ENCODE measurements at places on chromosomes 13 and 19. TPM values are rescaled to one million over a fixed set of nuclear protein-coding genes. Genes with fewer than 3 reads are reported as not detected.

- no peak overlapping the region for H3K4me3 ChIP-seq
- peak; percentile 65 for DNase-seq
- no peaks in the 10 kb centered on the region for H3K27me3 ChIP-seq
Observed at GRCh38 chr19:15180451-15181390, 20.1 kb downstream of the NOTCH3 start.

DNA sequence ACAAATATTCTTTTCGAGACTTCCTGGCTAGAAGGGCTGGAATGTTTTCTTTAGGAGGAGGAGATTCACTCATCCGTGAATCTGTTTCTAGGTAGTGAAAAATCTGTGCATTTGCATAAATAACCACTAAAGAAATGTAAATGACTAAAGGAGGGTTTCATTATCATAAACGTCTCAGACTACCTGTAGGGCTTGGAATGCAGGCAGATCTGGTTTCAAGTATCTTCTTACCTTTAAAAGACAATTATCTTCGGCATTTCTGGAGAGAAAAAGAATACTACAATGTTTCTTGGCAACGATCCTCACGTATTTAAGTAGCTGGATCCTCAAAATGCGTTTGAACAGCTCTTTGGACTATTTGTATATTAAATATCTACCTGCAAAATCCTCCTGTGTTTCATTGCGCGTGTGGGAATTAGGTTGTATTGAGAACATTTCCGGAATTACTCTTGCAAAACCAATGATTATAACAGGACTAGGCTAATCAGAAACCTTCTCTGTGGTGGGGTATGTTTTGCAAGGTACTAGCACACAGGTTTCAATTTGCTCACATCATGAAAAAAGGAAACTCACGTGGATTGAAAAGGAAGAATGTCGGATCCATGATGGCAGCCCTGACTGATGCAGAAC is 291.1 kb upstream of the ARGLU1 start:
- no peak overlapping the region for H3K27ac ChIP-seq
- no peak for DNase-seq
- no peaks in the 10 kb centered on the region for H3K27me3 ChIP-seq
- H3K4me1 ChIP-seq: no peaks in the 10 kb centered on the region
- no peak overlapping the region for H3K4me3 ChIP-seq

DNA sequence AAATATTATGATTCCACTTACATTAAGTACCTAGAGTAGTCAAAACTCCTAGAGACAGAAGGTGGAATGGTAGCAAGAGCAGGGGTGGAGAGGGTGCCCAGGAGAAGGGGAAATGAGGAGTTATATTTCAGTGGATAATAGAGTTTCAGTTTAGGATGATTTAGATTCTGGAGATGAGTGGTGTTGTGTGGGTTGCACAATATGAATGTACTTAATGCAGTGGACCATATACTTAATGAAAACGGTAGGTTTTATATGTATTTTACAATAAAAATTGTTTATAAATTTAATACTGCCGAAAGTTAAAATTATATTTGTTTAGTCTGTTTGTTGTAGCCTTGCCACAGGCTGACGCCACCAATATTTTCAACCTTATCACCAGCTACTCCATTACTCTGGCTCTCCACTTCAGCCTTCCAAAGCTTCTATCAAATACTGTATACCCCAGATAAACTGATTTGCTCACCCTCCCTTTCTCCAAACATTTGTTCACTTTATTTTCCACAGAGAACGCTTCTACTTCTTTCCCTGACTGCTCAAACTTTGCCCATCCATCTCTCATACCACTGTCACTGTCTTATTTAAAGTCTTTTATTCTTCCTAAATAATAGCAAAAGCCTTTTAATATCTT is 1.4 kb upstream of the RBM26 start:
- no peaks in the 10 kb centered on the region for H3K27me3 ChIP-seq
- H3K4me3 ChIP-seq: no peak overlapping the region
- peak overlapping the region; percentile 98 for H3K27ac ChIP-seq
- no peaks in the 10 kb centered on the region for H3K36me3 ChIP-seq
- DNase-seq: no peak
- peaks cover 23% of the 10 kb centered on the region for H3K4me1 ChIP-seq

GRCh38 chr13:46297361-46297811 is 85.7 kb downstream of the LRRC63 start:
- no peak overlapping the region for H3K4me3 ChIP-seq
- DNase-seq: no peak
- no peak overlapping the region for H3K27ac ChIP-seq
- no peaks in the 10 kb centered on the region for H3K36me3 ChIP-seq

GRCh38 chr19:8097681-8098567 is 45.4 kb downstream of the CCL25 start:
- H3K36me3 ChIP-seq: no peaks in the 10 kb centered on the region
- H3K4me3 ChIP-seq: no peak overlapping the region
- H3K27ac ChIP-seq: no peak overlapping the region
- no peaks in the 10 kb centered on the region for H3K4me1 ChIP-seq
- DNase-seq: no peak

DNA sequence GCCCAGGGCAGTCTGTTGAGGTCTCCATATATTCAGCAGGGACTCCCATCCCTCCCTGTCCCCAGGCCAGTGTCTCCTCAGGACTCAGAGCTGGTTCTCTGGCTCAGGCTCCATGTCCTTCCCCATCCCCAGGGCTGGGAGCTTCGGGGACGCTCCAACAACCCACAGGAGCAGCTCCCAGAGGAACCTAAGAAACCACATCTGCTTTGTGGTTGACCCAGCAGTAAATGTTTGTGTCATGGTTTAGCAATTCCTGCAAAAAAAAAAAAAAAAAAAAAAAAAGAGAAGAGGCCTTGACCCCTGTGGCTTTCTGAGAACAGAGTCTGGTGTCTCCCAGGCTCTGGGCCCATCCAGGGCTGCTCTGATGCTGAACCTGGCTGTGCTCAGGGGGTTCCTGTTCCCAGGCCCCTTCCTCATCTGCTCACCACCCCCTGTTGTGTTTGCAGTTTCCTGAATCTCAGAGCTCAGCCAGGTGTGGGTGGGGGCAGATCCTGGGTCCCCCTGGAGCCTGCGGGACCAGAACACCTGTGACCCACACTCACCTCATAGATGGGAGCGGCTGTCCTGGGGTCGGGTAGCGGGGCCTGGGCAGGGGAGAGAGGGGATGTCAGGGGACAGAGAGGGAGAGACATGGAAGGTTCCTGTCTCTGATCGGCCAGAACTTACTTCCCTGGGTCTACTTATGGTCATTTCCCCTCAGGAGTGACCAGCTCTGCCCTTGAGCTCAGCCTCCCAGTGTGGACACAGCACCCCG is 25.2 kb upstream of the CEACAM1 start:
- no peaks in the 10 kb centered on the region for H3K36me3 ChIP-seq
- no peaks in the 10 kb centered on the region for H3K4me1 ChIP-seq
- no peak overlapping the region for H3K27ac ChIP-seq

DNA sequence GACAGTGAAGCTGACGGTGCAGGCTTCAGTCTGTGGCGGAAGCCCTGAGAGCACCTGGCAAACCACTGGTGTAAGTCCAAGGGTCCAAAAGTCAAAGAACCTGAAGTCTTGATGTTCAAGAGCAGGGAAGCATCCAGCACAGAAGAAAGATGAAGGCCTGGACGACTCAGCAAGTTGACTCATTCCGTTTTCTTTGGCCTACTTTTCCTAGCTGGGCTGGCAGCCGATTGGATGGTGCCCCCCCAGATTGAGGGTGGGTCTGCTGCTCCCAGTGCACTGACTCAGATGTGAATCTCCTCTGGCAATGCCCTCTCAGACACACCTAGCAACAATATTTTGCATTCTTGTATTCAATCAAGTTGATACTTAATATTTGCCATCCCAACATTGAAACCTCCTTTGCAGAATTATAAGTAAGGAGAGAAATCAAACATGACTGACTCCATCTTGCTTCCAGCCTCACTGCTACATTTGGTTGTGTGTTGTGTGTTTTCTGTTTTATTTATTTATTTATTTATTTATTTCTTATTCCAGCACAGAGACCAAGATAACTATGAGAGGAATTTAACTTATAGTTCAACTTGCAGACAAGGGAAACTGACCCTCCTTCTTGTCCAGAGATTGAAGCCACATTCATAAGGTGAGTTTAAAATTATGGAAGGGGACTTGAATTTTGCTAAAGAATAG is 32.8 kb downstream of the IGFL2 start:
- H3K27ac ChIP-seq: no peak overlapping the region
- no peak overlapping the region for H3K4me3 ChIP-seq
- H3K36me3 ChIP-seq: no peaks in the 10 kb centered on the region
- no peaks in the 10 kb centered on the region for H3K4me1 ChIP-seq
- no peaks in the 10 kb centered on the region for H3K27me3 ChIP-seq

DNA sequence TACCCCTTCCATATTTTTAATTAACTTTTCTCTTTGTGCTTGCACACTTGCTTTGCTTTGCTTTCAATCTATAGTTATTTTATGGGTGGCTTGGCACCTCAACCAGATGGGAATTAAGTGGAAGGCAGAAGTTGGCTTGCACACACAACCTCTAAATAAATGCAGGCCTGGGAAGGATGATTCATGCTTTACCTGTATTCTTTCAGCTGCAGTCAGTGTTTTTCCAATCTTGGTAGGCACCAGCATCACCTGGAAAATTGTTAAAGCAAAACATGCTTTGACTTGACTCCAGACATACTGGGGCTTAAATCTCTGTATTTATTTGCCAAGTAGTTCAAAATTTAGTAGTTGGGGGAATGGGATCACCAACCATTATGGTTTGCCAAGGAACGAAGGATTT is 543.0 kb downstream of the GPC6 start:
- DNase-seq: no peak
- no peak overlapping the region for H3K4me3 ChIP-seq
- H3K27ac ChIP-seq: no peak overlapping the region
- no peaks in the 10 kb centered on the region for H3K36me3 ChIP-seq
- peaks cover 4% of the 10 kb centered on the region for H3K4me1 ChIP-seq
- no peaks in the 10 kb centered on the region for H3K27me3 ChIP-seq

DNA sequence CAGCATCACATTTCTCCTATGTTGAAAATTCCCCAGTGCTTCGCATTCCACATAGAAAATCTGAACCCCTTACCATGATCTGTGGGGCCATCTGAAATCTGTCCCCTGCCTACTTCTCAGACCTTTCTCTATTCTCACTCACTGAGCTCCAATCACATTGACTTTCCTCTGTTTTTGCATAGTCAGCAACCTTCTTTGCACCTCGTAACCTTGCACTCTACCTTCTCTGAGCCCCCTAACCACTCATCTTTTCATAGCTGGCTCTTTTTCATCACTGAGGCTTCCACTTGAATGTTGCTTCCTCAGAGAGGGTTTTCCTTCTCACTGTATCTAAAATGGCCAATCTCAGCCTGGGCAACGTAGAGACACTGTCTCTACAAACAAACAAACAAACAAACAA is 286.3 kb downstream of the GPC5 start:
- H3K27ac ChIP-seq: no peak overlapping the region
- no peaks in the 10 kb centered on the region for H3K36me3 ChIP-seq
- H3K4me3 ChIP-seq: no peak overlapping the region
- no peak for DNase-seq

- H3K4me1 ChIP-seq: no peaks in the 10 kb centered on the region
- no peak overlapping the region for H3K27ac ChIP-seq
- no peaks in the 10 kb centered on the region for H3K27me3 ChIP-seq
- DNase-seq: peak; percentile 35
- H3K36me3 ChIP-seq: no peaks in the 10 kb centered on the region
Observed at GRCh38 chr13:22717036-22717435, 463.7 kb upstream of the SGCG start.

DNA sequence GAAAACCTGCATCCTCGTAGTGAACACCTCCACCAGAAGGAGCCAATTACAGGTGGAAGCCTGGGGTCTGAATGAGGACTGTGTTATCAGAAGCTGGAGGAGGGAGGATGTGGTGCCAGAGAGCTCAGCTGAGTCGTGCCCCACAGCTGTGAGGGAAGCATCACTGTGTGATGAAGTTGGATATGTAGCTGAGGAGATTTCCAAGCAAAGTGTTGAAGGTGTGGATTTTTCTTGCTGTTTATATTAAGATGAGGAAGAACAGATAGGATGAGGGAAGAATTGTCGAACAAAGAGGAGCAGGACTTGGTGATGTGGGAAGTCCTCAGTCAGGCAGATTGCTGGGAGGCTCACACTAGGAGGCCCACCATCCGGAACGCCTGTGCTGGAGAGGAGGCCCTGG is 4.4 kb downstream of the RAB20 start:
- H3K27me3 ChIP-seq: no peaks in the 10 kb centered on the region
- no peak for DNase-seq
- no peaks in the 10 kb centered on the region for H3K36me3 ChIP-seq
- peaks cover 23% of the 10 kb centered on the region for H3K4me1 ChIP-seq
- no peak overlapping the region for H3K4me3 ChIP-seq
- H3K27ac ChIP-seq: no peak overlapping the region

GRCh38 chr13:113302986-113303385 is 5.9 kb downstream of the LAMP1 start:
- no peak for DNase-seq
- H3K36me3 ChIP-seq: no peaks in the 10 kb centered on the region
- peaks cover 7% of the 10 kb centered on the region for H3K4me1 ChIP-seq
- H3K27ac ChIP-seq: no peak overlapping the region
- H3K27me3 ChIP-seq: no peaks in the 10 kb centered on the region

GRCh38 chr13:112709825-112710783 is 20.3 kb downstream of the ATP11A start:
- DNase-seq: no peak
- peak overlapping the region; percentile 26 for H3K27ac ChIP-seq
- H3K4me1 ChIP-seq: peaks cover 29% of the 10 kb centered on the region
- no peak overlapping the region for H3K4me3 ChIP-seq
- H3K27me3 ChIP-seq: no peaks in the 10 kb centered on the region
- no peaks in the 10 kb centered on the region for H3K36me3 ChIP-seq

DNA sequence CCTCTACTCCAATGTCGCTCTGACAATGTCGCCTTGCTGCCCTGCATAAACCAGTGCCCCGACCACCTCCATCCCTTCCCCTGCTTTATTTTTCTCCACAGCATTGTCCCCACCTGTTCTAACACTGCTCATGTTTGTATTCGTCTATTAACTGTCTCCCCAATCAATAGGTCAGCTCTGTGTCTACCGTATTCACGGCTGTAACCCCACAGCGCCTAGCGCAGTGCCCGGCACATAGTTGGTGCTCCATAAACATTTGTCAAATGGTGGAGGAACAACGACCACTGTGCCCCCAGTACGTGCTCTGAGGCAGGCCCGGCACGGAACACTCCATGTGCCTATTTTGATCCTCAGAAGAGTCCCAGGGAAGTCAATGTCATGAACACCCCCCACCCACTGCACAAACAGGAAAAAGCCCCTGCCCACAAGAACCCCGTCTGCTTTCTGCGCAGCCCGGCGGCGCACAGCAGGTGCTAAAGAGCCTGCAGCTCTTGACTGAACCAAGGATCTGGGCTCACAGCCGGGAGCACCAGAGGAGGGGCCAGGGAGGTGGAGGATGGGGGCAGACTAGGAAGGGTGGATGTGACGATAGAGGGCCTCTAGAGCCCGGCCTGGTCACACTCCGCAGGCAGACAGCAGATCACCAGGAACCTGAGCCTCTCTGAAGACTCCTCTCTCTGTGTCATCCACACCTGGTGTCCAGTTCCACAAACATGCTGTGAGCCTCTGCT is 1.8 kb upstream of the CEACAM16 start:
- H3K36me3 ChIP-seq: no peaks in the 10 kb centered on the region
- no peaks in the 10 kb centered on the region for H3K27me3 ChIP-seq
- DNase-seq: no peak
- no peaks in the 10 kb centered on the region for H3K4me1 ChIP-seq
- no peak overlapping the region for H3K4me3 ChIP-seq
- H3K27ac ChIP-seq: no peak overlapping the region

GRCh38 chr19:10568062-10568825 is 535 bp downstream of the CDKN2D start:
- no peak for DNase-seq
- H3K27me3 ChIP-seq: no peaks in the 10 kb centered on the region
- H3K4me1 ChIP-seq: peaks cover 27% of the 10 kb centered on the region
- peak overlapping the region; percentile 50 for H3K27ac ChIP-seq

Gene GATAD2A
- total RNA-seq: 197 TPM

Gene IGFL3
- not detected for total RNA-seq

Gene IFNL1
- total RNA-seq: not detected

Gene ZNF221
- 8.1 TPM for total RNA-seq

Gene C19orf47
- total RNA-seq: 48.9 TPM

Gene TJP3
- 37.2 TPM for total RNA-seq

All from testis (tissue), 5 donors.